ENCODE measurements at places on chromosomes 11 and 22.

DNA sequence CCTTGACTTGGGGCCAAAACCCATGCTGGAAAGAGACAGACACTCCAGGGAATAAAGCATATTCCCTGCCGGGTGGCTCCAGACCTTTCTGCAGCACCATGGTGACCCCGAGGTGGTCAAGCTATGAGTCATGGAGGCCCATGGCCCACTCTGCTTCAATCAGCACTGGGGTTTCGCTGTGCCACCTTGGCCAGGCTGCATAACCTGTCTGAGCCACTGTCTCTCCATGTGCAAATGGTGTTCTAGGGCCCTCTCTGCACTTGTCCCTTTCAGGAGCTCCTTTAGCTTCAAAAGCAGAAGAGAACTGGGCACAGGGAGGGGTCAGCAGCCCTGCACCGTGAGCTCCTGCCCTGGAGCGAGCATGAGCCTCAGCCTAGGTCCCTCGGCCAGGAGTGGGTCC, 410.1 kb downstream of the SHANK2 start:
- DNase-seq = no peak

DNA sequence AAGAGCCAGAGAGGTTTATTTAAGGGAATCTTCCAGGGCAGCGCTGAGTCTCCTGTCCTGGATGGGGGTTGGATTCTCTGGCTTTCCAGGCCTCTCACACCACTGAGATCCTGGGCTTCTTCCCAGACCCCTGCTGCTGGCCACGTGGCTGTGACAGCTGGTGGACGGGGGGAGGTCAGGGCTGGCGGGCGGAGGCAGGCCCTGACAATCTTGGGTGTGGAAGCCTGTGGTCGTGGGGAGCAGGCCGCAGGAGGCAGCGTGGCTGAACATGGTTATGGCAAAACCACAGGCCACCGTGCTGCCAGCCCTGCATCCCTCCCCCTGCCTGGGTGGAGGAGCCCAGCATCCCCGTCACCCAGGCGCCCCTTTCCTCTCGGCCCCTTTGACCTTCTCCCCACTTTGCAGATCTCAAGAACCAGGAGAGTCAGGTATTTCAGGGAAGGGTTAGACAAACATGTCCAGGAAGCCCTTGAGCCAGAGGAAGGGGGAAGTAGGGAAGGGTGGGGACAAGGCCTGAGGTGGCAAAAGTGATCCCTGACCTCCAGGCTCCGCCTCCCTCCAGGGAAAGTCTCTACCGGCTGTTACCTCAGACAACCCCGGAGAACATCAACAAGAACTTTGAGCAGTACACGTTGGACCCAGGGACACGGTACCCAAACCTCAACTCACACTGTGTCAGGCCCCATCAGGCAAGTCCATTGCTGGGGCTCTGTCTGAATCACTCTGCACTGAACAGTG, 111.8 kb downstream of the MICAL2 start:
- DNase-seq = no peak

DNA sequence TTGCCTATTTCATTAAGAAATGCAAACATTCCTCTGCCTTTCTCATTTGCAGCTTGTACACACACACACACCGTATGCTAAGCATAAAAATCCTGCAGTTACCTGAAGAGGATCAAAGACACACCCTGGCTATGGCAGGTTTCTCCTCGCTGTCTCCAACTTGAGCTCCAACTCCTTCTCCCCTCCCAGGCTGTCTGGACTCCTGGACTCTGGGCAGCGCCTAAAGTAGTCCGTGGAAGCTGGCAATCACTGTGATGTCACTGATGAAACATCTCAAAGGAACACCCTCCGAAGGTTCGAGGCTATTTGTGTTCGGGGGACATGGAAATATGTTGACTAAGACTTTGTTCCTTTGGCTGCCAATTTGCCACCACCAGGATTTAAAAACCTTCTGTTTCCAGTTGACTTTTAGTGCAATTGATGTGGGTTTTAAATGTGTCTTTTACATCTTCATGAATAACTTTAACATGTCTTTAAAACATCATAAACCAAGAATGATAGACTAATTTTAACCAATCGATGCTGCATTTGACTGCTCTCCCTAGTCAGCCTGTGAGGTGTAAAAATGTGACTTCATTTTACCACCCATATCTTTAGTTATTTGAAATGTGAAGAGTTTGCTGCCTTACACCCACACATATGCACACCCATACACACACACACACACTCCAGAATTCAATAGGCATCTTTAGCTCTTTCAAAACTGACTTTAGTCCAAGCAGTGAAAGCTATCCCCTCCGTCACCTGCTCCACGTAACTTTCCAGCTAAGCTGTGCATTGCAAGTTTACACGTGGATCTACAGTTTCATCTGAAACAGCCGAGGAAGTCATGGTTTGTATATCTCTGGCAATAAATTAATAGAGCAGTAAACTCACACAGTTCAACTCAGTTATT, at the start of gene SLN:
Gene SLN, minus strand, starts transcription at position 196 of the 895 bp plus-strand sequence.
- no peak for DNase-seq

DNA sequence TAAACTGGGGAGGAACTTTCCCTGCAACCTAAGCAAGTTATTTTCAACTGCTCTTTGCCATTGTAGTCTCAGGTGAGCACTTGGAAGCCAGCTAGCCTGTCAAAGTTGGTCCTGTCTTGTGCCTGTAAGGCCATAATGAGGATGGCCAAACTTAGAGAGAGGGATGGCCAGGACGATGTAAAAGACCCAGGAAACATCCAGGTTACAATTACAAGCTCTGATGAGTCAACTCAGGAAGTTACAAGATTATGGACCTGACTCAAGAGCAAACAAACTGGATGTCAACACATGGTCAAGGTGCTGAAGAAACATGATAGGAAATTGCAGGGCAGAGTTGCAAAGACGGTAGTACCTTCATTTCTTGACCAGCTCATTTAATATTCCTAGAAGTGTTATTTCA, 1.6 kb downstream of the GTPBP1 start:
- DNase-seq = no peak

- DNase-seq = no peak
These were observed 5.1 kb upstream of the SLC22A8 start for GRCh38 chr11:63020671-63021291.

- DNase-seq = no peak
These were observed 2.3 kb downstream of the HRAS start for GRCh38 chr11:532986-533585.

DNA sequence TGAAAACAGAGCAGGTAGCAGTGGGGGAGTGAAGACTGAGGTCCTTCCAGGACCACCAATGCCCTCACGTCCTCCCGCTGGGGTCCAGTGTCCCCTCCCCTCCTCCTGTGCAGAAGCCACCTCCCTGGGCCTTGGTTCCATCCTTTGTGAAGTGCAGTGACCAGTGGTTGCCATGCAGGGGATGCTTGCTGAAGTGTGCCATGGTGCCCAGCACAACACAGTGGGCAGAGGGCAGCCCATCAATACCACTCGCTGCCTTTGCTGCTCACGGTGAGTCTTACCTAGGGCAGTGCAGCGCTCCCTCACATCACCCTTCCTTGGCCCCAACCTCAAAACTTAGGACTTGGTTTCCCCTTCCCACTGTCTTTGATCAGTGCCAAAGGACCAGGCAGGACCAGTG, 12.9 kb downstream of the MYEOV start:
- DNase-seq = no peak

DNA sequence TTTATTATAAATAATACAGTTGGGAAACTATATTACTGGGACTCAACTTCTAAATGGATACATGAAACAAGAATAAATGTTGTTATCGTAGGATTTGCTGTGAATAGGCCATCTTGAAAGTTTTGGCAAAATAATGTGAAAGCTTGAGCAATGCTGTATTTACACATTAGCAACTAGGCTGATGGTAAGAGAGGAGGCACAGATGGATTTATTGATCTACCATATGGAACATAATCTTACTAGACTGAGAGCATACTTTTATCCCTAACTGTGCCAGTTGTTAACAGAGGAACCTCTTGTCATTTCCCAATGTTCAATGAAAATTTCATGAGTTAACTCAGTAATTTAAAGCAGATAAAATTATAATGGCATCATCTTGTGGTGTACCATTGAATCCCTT, 22.8 kb downstream of the APIP start:
- DNase-seq = no peak

DNA sequence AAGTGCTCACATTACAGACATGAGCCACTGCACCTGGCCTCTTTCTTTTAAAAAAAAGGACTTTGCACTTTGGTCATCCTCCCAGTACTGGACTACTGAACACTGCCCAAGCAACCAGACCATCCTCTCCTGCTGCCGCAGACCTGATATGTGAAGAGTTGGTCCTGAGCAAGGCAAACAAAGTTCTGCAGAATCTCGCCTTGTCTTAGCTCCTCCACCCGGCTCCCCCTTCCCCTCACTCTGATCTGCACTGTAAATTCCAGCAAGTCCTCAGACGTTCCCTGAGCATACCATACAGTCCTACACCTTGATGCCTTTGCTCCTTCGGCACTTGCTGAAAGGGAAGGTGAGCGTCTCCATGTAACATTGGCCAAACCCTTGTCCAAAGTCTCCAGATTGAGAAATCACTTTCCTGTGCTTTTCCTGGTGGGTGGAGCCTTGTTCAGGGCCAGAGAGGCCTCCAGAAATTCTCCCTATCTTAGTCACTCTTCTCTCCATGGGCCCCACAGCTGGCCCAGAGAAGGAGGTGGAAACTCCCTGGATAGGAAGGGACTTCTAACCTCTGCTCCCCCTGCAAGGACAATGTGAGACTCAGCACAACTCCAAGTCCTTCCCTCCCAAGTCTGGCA, 47.0 kb upstream of the TIMP3 start:
- no peak for DNase-seq

DNA sequence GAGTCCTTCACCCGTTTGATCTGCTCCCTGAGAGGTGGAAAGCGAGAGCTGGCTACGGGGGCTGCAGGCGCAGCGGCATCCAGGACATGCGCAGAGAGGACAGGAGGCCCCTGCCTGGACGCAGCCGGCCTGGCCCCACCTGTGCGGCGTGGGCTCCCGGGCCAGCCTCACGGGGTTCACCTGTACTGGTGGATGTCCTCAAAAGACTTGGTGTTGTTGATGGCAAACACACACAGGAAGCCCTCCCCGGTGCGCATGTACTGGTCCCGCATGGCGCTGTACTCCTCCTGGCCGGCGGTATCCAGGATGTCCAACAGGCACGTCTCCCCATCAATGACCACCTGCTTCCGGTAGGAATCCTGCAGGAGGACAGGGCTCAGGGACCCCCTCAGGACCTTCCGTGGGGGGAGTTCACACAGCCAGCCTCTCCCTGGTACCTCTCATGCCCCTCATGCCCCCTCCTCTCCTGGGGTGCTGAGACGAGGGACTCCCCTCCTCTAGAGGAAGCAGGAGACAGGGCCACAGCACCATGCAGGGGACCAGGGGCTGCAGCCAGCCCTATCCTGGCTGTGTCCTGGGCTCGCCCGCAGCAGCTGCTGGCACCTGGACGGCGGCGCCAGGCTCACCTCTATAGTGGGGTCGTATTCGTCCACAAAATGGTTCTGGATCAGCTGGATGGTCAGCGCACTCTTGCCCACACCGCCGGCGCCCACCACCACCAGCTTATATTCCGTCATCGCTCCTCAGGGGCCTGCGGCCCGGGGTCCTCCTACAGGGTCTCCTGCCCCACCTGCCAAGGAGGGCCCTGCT, 1.6 kb downstream of the HRAS start:
- no peak for DNase-seq

- DNase-seq = no peak
These were observed 30.4 kb downstream of the USH1C start for GRCh38 chr11:17513853-17514252.

GRCh38 chr22:30868663-30869385, 99.8 kb downstream of the MORC2 start:
- no peak for DNase-seq

DNA sequence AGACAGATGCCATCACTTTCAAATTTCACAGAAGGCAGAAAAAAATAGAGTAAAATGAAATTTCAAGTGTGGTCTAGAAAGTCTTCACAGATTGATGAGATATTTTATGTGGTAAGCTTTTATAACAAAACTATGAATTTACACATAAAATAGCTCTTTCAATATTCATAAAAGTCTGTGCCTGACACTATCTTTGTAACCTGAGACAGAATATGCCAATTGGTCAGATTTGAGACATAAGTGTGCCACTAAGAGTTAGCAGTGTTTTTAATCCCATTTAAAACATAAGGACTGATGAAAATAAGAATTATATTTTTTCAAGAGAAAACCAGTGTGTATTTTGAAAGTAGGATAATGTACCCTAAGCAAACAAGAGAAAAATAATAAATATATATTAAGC, 769.5 kb upstream of the LUZP2 start:
- no peak for DNase-seq

DNA sequence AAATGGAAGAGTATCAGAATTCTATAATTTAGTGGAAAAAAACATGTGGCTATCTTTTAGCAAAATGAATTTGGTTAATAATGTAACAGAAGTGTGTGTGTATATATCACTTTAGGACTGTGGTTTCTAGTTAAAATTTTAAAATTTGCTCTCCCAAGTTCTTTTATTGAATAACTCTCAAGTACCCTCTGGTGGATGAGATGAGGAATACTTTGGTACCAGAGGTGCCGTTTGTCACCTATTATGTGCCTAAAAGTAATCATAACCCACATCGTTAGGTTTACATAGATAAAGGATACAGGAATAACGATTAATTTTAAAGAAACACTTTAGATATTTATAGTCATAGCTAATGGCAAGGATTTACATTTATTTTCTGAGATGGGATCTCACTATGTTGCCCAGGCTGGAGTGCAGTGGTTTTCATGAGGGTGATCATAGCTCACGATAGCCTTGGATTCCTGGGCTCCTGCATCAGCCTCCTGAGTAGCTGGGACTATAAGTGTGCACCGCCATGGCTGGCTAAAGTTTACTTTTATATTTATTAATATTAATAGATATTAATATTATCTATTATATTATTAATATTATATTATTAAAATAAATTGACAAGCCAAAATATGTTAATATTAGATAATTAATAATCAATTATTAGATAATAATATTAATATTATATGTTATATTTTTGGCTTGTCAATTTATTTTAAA, 66.7 kb upstream of the CAPRIN1 start:
- no peak for DNase-seq

DNA sequence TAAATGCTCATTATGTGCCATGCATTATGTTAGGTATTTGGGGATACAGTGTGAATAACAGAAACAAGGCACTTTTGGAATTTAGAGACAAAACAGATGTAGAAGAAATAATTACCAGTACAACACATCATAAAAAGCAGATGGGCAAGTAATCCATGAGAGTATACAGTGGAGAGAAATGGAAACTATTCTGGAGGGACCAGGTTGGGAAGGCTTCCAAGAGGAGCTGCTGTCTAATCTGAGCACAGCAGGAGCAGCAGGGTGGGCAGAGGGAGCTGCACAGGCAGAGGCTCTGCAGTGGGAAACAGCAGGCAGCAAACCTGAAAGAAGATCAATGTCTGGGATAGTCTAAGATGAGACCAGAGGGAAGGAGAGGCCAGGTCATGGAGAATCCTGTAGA, 268.7 kb upstream of the CCDC90B start:
- no peak for DNase-seq

DNA sequence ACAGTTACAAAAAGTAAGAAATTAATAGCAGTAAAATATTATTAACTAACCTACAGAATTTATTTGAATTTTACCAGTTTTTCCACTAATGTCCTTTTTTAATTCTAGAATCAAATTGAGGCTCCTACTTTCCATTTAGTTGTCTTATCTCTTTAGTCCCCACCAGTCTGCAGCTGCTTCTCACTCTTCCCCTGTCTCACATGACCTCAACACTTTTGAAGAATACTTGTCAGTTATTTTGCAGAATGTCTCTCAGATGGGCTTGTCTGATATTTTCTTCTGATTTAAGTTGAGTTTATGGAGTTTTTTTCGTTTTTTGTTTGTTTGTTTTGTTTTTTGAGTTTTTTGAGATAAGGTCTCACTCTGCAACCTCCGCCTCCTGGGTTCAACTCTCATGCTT, 74.3 kb upstream of the ADORA2A start:
- DNase-seq = no peak

GRCh38 chr11:94924171-94924572, 49.2 kb downstream of the CWC15 start:
- DNase-seq = no peak
